ENCODE measurements at places on chromosomes 2 and 18. TPM values are rescaled to one million over a fixed set of nuclear protein-coding genes. Genes with fewer than 3 reads are reported as not detected.

The UGT1A4 gene
- not detected for total RNA-seq

The TMEFF2 gene
- total RNA-seq, result not detected

The ZNG1B gene
- 34.6 TPM for total RNA-seq

The SPP2 gene
- not detected for total RNA-seq

The PROKR1 gene
- total RNA-seq, result not detected

The UCN gene
- total RNA-seq, result 1.7 TPM

The CAVIN2 gene
- not detected for total RNA-seq

- no peak for DNase-seq
Measured at GRCh38 chr2:109710505-109711229, 83.4 kb upstream of the RGPD5 start.

GRCh38 chr2:142872882-142873724 lies 4.4 kb upstream of the KYNU start:
- DNase-seq, result no peak

DNA sequence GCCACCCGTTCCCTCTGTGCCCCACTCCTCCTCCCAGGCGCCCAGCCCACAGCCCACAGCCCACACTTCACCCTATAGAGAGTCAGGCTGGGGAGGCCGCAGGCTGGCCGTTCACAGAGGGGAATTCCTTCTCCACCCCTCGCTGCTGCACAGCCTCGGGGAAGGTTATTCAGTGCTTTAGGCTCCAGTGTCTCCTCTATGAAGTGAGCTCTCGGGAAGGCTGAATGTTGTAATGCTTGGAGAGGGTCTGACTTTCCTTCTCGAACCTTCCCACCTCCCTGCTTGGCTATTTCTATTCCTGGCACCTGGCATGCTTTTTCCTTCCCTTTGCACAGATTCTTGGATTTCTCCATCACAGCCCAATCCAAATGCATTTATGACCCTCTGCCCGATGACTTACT lies 62.5 kb upstream of the SMAD7 start:
- no peak for DNase-seq

DNA sequence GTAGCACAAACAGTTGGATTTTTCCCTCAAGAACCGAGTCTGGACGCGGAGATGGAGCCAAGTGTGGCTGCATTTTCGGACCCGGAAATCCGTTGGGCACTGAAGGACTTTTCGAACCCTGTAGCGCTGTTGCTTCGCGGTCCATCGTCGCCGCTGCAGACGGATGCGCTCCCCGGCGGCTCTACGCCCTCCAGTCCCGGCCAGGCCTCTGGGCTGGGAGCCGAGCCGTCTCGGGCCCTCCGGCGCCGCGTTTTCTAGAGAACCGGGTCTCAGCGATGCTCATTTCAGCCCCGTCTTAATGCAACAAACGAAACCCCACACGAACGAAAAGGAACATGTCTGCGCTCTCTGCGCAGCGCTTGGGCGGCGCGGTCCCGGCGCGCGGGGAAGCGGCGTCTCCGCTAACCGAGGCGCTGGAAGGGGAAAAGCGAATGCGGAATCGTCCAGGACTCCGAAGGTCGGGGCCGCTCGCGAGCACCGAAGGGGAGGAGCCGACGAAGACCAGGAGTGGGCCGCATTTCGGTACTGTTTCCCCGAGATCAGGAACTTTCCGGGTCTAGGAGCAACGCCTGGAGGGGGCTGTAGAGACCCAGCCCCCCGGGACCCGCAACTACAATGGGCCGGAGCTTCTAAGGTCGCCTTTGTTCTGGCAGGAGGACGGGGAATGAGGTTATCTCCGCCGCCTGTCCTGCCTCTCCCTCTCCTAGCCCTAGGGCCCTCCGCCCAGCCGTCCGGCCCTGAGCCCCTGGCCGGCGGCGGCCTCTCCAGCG lies 3.2 kb downstream of the EMX1 start:
- DNase-seq, result no peak

DNA sequence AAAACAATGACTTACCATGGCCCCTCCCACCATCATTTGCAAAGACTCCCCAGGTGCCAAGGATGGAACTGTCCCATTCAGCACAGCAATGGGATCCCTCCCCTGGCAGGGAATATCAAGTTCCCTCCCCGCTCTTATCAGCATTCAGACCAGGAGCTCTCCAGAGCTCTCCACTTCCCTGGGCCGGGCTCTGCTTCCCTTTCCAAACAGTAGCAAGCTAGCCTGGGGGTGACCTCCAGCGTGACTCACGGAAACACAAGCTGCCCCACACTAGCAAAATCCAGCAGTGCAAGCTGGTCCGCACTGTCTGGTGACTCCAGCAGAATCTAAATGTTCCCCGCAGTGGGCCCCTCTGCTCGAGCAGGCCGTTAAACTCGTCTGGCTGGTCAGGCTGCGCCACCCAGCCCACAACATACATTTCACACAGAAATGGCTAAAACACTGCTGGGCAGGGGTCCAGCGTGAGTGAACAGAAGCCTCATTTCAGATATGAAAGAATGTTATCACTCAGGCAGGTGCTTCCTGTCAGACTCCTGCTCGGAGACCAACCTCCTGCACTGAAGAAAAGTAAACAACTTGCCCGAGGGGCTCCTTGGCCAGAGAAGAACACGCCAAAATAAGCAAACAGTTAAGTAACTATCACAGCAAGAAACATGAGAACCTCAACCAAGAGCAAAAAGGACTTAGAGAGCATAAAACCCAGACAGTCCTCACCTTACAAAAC lies 33.9 kb downstream of the STAT1 start:
- no peak for DNase-seq

- no peak for DNase-seq
Measured at GRCh38 chr2:69224512-69224837, 162.6 kb downstream of the GFPT1 start.

DNA sequence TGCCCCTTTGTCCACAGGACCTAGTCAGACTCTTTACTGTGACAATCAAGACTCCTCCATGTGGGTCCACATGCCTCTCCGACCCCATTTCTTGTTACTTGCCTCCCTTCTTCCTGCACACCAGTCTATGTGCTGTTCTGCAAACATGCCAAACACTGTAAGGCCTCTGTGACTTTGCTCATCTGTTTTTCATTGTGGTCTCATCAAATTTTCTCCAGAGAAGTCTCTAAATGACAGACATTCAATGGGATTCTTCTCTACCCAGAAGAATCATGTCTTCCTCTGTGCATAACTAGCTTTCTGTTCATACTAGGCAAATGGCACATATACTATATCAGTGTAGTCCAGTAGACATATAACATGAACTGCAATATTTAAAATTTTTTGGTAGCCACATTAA lies 43.0 kb upstream of the KCNE4 start:
- DNase-seq, result no peak

DNA sequence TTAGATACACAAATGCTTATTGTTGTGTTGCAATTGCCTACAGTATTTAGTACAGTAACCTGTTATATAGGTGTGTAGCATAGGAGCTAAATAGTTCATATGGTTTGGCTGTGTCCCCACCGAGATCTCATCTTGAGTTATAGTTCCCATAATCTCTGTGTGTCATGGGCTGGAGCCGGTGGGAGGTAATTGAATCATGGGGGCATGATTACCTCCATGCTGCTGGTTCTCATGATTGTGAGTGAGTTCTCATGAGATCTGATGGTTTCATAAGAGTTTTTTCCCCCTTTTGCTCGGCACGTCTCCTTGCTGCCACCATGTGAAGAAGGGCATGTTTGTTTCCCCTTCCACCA lies 190.5 kb upstream of the SESTD1 start:
- DNase-seq, result no peak

DNA sequence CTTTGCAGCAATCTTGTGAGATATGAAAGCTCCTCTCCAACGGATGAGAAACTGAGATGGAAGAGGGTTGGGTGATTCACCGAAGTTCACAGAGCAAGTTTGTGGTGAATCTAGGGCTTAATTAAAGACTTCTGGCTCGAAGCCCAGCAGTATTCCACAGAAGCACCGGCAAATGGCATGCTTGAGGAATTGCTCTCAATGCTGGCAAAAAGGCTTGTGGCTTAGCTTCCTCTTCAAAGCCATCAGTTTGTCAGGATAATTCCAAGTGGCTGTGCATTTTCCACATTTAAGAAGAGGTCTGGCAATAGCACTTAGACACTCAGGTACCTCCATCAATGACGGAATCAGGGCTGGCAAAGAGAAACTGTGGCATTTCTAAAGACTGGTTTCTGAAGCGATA lies 98.7 kb upstream of the SLC66A3 start:
- no peak for DNase-seq

- no peak for DNase-seq
Measured at GRCh38 chr18:8247700-8248099, 361.5 kb upstream of the RAB12 start.

DNA sequence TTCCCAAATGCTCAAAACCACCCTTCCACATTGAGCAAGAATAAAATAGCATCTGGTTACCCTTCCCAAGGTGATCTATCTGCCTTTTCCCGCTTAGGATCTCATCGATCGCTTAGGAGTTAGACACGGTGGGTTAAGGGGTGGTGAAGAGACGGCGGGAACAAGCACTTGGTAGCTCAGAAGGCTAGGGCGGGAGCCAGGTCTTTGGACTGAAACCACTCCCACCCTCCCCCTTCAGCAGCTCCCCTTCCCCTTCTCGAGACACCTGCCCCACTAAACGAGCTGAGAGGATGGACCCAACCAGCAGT lies 513 bp downstream of the THOC1 start:
- DNase-seq, result no peak

GRCh38 chr2:120669971-120670370 lies 65.7 kb upstream of the GLI2 start:
- no peak for DNase-seq

GRCh38 chr18:37889963-37890362 lies 324.4 kb upstream of the CELF4 start:
- no peak for DNase-seq

DNA sequence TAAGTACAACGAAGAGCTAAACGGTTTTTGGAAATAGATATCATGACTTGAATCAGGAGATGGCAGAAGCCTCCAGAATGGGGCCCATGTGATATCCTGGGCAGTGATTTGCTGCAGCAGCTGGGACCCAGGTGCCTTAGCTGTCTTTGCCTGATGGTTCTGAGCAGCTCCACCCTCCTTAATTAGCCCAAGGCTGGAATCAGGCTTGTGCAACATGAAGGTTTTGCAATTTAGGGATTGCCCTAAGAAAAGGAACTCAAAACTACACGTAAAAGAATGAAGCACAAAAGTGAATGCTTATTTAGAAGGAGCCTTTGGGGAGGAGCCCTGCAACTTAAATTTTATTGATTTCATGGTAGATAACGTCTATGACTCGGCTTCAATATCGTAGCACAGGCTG lies 17.3 kb upstream of the CNDP2 start:
- no peak for DNase-seq

All from CD8-positive, alpha-beta memory T cell (primary cell).